CD8-positive, alpha-beta memory T cell (primary cell): ENCODE measurements at places on chromosomes 6 and 20. TPM values are rescaled to one million over a fixed set of nuclear protein-coding genes. Genes with fewer than 3 reads are reported as not detected.

PRDM13 gene
- total RNA-seq: not detected

- no peak for DNase-seq
Measured at GRCh38 chr6:84018453-84019061, 15.0 kb upstream of the MRAP2 start.

DNA sequence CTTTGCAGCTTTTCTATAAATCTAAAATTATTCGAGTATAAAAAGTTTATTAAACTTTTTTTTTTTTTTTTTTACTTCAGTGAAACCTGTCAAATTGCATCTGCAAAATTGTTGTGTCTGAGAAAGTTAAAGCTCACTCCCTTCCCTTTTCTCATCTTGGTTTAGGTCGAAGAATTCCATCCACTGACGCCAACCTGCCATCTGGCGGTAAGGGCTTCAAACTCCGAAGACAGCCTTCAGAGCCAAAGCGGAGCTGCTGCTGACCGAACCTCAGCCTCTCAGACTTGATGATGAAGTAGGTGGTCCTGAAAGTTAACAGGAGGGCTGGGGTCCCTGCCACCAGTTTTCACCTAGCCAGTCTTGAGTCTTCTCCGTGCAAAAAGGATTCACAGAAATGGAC lies 29.6 kb upstream of the VAPB start:
- no peak for DNase-seq

SIGLEC1 gene
- 0.18 TPM for total RNA-seq

GRCh38 chr6:123780021-123780420 lies 23.6 kb upstream of the NKAIN2 start:
- no peak for DNase-seq

DNA sequence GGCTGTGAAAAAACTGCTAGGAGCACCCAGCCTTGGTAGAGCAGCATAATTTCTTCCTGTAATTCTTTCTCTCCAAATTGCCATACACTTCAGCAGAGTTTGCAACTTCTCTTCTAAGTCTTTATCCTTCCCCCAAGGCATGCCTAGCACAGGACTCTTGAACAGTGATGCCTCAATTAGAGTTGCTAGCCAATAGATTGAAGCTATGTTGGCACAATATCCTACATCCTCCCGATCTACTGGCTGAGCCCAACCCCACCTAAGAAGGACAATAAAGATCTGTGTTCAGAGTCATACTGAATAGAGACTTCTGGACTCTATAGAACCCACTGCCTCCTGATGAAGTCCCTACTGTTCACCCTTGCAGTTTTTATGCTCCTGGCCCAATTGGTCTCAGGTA lies at the start of gene DEFB126:
Gene DEFB126, plus strand, starts transcription at position 301 of the 400 bp plus-strand sequence. Its CDS starts 39 bp downstream, at position 340.
- no peak for DNase-seq

ZBTB46 gene
- total RNA-seq: 0.39 TPM

GPX5 gene
- not detected for total RNA-seq

- DNase-seq: peak; percentile 60
Measured at GRCh38 chr6:24719125-24719971, at the start of gene C6orf62. TSS of gene C6orf62 (minus strand) at chr6:24719154. CDS start at chr6:24718668, 486 bp downstream.

TBXT gene
- total RNA-seq: not detected

- no peak for DNase-seq
Measured at GRCh38 chr6:143399176-143399575, 51.3 kb downstream of the ADAT2 start.

DNA sequence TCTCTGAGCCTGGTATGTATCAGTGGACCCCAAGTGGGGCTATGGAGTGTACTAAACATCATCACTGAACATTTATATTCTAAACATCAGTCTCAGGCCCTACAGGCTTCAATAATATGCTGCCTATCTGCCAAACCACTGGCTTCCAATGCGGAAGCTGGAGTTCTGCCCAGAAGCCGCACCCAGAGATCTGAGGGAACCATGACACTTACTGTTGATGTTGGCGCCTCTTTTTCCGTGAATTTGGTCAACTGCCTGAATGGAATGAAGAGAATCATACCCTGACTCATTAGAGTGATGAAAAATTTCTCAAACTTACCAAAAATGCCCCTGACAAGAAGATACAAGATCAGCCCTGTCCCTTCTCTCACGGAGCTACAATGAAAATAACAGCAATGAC lies 66.2 kb downstream of the SLC22A23 start:
- no peak for DNase-seq

MAPK14 gene
- total RNA-seq: 48.4 TPM

DNA sequence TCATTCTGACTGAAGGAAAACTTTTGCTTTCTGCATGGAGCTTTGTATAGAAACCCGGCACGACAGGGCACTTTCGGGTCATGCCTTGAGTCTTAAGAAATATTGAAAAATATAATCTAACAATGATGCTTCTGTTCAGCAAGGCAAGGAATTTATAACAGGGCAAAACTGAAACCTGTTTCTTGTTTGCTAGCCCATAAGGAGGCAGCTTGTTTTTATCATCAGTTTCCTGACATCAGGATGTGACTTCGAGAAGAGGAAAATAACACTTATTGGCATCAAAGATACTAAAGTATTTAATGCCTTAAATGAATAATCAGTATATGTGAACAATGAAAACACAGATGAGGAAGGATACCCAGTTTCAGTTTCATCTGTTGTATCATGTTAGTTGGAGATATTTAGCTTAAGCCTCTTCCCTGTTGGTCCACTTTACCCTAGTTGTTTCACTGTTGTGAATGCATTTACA lies 146.5 kb downstream of the CDKAL1 start:
- DNase-seq: no peak

CYP39A1 gene
- total RNA-seq: not detected

DNA sequence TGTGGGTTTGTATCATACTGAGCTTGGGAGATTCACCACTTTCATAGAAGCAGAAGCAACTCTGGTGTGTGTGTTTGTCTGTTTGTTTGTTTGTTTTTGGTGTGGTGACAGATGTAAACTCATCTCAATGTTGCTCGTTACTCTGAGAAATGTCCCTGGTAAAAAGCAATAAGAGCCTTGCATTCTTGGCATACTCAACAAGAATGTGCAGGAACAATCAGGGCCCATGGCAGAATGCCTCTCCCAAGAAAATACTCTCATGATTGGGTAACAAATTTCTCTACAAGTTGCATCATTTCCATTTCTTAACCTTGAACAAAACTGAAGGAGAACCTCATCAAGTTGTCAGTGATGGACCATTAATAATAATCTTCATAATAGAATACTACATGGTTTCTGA lies 43.0 kb upstream of the PKHD1 start:
- DNase-seq: no peak

- DNase-seq: no peak
Measured at GRCh38 chr20:46264391-46265266, 43.7 kb downstream of the CDH22 start.

DNA sequence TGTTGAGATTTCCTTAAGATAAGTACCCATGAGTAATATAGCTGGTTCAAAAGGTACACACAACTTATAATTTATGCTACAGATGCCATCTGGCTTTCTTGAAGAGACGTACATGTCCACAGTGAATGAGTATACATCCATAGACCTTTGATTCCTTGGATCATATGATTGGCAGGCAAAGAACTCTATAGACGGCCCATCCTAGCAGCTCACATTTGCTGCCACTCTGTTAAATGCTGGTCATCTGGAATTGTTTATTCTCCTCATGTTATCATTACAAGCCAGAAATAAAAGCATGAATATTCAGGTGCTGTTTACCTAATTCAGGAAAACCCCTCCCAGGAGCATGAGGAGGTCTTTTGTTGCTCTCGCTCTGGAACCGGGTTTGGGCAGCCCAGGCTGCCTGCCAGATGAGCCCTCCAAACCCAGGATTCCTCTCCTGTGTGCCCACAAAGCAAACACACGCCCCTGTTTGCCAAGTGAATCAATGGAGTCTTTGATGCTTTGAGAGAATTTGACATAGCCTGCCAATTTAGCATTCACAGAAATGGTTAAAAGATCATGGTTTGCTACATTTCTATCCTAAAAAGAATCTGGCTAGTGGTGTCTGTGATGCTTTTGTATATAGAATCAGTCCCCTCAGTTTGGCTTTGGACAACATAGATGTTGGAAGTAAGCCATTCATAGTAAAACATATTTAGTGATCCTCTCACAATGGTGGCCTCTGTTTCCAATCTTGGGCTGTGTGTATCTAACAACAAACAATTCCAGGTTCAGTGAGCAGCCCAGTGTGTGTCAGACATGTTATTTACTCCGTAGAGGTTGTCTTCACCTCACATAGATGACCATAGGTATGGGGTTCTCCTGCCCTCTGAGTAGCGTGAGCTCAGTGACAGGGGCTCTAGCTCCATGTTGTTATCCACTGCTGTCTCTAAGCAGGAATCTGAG lies 17.5 kb upstream of the PLCG1 start:
- DNase-seq: no peak

- no peak for DNase-seq
Measured at GRCh38 chr20:24816431-24816830, 132.6 kb upstream of the CST7 start.

DNA sequence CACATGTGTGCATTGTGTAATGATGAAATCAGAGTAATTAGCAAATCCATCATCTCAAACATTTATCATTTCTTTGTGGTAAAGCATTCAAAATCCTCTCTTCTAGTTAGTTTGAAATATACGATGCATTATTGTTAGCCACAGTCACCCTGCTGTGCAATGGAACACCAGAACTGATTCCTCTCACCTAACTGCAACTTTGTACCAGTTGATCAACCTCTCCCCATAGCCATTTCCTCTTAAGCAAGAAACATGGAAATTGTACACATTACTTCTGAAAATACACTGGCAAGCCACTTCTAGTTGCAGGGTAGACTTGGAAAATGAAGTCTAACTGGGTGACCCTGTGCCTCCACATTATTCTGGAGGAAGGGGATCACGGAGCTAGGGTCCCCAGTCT lies 58.1 kb upstream of the ESR1 start:
- DNase-seq: no peak

GRCh38 chr20:10961651-10962288 lies 288.0 kb upstream of the JAG1 start:
- no peak for DNase-seq

DNA sequence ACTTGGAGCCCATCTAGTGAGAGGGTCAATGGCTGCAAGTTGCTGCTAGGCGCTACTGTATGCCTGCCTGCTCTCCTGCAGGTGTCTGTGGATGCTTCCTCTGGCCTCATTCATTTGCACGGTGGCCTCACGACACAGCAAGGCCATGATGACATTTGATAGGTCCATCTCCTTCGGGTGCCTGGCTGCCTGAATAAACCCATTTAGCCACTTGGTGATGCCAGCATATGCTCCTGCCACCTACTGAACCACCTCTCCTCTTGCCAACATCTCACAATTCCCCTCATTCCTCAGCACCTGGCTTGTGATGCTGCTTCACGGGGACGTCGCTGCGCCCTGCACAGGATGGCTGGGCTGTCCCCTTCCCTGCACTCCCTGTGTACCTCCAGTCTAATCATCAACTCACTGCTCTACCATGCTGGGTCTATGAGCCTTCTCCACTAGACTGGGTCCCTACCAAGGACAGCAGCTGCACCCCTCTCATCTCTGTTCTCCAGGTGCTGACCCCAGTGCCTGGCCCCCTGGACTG lies 51.1 kb downstream of the AGPAT4 start:
- no peak for DNase-seq
